ENCODE measurements at places on chromosomes 1 and 21.

GRCh38 chr1:11944358-11944931 lies 9.9 kb downstream of the PLOD1 start:
- DNase-seq, result no peak

GRCh38 chr1:47323599-47324031 lies 9.7 kb upstream of the STIL start:
- no peak for DNase-seq

GRCh38 chr1:200708769-200709168 lies 29.9 kb upstream of the CAMSAP2 start:
- DNase-seq, result no peak

GRCh38 chr1:68470388-68470970 lies 20.7 kb upstream of the RPE65 start:
- DNase-seq, result no peak

GRCh38 chr1:94621395-94621794 lies 79.8 kb upstream of the F3 start:
- no peak for DNase-seq

- no peak for DNase-seq
These were observed 3.7 kb downstream of the RSBN1 start for GRCh38 chr1:113808450-113809195.

- no peak for DNase-seq
These were observed 364.9 kb downstream of the MATN1 start for GRCh38 chr1:30358500-30358899.

DNA sequence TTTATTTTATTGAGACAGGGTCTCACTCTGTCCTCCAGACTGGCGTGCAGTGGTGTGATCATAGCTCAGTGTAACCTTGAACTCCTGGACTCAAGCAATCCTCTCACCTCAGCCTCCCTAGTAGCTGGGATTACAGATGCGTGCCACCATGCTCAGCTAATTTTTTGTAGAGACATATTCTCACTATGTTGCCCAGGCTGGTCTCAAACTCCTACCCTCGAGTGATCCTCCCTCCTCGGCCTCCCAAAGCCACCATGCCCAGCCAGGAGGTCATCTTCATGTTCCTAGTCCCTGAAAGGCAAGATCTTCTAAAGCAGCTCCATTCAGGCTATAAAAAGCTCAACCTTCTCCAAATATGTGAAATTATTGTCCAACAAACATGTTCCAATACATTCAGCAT lies 53.9 kb downstream of the TOR1AIP2 start:
- DNase-seq, result no peak

DNA sequence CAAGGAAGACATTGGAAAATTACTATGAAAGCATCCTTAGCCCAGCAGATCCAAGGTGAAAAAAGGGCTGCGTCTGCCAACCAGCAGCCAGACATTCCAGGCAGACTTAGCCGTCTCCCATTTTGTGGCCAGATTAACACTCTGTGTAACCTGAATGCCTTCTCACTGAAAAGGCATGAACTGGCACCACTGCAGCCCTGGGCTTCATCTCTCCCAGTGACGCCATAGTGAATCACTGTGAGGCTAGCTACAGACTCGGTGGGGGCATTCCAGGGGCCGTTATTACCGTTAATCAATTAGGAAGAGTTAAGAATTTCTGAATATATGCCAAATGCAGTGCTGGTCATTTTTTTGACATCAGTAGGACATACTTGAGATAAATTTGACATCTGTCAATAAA lies 627.4 kb downstream of the LMO4 start:
- DNase-seq, result no peak

DNA sequence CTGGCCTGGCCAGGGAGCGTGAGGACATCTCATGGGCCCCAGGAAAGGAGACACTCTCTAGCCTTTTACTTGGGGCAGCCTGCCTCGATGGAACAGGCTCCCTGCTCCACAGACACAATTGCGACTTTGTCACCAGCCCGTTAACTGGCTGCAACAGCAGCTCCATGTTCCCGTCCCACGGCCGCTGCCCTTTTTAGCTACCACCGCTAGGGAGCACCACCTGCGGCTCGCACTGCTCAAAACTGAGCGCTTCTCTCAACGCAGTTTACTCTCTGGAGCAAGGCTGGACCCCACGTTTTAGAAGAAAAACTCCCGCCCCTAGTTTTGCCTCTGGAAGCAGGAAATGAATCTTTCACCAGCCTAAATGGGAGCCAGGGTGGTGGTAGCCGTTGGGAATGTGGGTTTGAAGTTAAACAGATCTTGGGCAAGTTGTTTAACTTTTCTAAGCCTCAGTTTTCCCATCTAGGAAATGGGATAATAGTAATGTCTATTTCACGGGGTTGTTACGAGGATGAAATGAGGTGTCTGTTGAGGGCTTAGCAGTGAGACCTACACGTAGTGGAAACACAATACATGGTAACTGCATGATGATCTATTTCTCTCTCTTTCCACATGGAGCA lies 3.5 kb upstream of the LRRC38 start:
- no peak for DNase-seq

DNA sequence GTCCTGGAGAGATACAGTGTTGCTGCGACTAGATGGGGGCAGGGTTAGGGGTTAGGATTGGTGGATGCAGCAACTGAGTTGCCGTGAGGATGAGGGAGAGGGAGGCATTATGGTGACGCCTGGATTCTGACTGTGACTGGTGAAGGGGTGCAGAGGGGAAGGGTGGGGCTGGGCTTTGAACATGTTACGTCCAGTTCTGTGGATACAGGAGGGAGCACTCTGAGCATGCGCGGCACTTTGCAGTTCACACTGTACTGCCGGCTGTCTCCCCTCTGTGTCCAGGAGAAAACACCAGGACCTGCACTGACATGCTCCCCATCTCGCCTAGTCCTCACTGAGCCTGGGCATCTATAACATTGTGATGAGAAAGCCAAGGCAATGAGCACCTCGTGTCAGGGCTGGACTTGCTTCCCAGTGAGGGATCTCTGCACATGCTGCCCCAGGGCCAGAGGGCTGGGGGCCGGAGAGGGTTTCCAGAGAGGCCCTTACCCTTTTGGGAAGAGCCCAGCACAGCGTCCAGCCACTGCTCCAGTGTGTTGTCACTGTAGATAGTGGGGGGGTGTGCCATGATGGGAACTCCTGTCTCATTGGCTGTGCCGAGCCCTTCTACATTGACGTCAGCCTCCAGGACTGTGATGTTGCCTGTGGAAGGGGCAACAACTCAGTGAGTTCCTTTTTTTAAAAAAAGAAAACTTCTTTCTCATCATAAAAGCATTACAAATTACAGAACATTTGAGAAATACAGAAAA lies 7.6 kb downstream of the FAM151A start:
- no peak for DNase-seq

- DNase-seq, result no peak
These were observed 99.2 kb downstream of the ERG start for GRCh38 chr21:38399103-38399502.

DNA sequence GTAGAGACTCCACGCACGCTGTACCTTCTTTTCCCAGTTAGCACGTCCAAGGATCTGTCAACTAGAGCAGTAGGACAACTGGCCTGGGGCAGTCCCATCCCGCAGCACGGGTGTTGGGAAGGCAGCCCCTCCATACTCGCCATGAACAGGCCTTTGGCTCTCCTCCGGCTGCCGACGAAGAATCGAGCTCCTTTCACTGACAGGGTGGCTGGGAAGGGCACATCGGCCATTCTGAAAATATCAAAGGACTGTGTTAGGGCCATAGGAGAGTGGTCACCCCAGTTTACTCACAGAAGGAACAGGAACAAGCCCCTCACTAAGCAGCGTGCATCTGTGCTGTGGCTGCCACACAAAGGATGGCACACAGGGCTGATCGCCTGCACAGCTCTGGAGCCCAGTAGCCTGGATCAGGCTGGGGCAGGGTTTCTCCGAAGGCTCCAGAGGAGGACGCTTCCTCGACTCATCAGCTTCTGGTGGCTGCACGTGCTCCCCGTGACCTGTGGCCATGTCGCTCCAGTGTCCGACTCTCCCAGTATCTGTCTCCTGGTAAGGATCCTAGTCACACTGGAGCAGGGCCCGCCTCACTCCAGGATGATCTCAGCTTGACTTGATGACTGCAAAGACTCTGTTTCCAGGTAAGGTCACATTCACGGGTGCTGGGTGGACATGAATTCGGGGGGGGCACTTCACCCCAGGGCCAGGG lies 8.9 kb downstream of the KRTAP10-1 start:
- DNase-seq, result no peak

DNA sequence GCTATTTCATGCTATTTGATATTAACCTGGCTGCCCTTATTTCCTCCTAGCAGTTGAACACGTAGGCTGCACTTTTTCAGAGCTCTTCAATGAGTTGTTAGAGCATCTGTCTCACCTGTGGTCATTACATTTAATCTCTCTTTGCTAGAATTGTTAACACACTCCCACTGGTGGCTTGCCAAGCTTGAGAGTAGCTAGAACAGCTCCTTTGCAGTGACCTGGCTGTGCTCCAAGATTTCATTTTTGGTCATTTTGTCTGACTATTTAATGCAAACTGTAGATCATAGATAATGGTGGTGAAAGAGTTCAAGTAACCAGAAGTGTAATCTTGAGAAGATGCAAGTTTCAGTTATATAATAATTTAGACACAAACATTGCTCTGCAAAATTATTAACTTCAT lies 105.6 kb downstream of the LRRC7 start:
- DNase-seq, result no peak

- no peak for DNase-seq
These were observed 277.4 kb upstream of the LRRC7 start for GRCh38 chr1:69290291-69290690.

GRCh38 chr1:211485480-211485857 lies 6.5 kb downstream of the RD3 start:
- DNase-seq, result no peak

- DNase-seq, result peak; percentile 66
These were observed 45.3 kb downstream of the MRPL39 start for GRCh38 chr21:25561668-25562641.

- DNase-seq, result no peak
These were observed 46.5 kb downstream of the SAMD13 start for GRCh38 chr1:84347932-84348555.

GRCh38 chr1:234000557-234001041 lies 96.1 kb downstream of the SLC35F3 start:
- DNase-seq, result no peak

- DNase-seq, result no peak
These were observed 8.1 kb upstream of the TSPAN1 start for GRCh38 chr1:46166521-46167462.

DNA sequence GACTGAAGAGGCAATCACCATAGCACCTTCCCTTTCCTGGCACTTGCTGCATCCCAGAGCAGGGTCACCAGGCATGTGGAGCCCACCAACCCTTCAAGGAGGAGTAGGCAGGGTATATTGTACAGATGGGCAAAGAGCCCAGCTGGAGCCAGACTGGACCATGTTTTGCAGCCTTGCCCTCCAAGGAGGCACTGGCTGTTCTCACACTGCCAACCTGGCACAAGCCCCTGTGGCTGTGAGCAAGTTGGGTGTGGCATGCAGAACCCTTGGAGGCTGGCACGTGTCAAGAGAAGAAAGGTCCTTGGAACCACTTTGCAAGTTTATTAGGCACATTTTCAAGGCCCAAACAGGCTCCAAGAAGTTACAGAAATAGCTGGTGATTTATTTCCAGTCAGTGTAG lies 146.4 kb downstream of the FOXD2 start:
- DNase-seq, result no peak

DNA sequence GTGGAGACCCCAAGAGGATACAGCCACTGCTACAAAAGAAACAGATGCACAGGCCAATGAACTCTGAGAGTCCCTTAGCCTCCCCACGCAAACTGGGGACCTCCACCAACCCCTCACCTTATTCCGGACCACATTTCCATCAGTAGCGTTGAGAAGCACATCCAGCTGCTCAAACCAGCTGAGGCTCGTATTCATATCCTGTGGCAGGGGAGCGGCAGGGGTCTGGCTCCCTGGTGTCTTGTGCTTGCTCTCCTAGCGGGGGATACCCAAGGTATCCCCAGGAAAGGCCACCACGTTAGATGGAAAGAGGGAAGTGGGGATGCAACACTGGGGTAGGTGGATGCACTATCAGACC lies 481 bp downstream of the CCDC163 start:
- DNase-seq, result no peak

- DNase-seq, result no peak
These were observed 44.6 kb downstream of the RASSF5 start for GRCh38 chr1:206551986-206552326.

DNA sequence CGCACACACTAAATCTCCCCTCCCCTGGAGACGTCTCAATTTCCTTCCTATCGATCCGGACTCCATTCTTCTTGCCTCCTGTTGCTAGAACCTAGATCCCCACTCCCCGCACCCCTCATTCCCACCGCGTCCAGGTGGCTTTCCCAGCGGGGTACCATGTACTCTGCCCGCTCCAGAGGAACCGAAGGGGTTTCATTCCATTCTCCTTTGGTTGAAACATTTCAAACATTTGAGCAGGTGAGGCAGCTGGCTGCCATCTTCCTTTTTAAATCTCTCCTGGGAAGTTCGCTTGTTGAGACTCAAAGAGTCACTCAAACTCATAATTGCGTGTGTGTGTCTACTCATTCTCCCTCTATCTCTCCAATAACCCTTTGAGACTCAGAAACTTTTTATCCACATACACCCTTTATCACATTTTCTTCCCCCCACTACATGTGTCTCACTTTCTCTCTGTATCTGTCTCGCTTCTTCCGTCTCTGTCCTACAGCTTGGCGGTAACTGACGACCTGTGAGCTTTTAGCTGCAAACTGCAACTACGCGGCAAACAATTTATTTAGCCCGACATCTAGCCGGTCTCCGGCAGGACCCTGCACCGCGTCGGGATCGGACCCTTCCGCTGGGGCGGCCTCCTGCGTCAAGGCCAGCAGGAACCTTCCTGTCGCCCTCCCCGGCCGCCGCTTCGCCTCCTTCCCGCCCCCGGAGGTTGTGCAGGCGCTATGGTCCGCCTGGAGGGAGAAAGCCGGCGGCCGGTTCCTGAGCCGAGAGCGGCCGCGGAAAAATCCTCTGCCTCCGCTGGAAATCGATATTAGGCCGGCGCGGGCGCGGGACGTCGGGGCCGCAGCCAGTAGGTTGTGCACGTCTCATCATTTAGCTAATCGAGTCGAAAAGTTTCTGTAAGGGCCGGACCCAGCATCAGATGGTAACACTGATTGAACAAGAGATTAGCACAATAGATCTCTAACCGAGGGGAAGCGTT lies 3.0 kb upstream of the FOXD3 start:
- DNase-seq, result no peak

GRCh38 chr1:110425612-110426152 lies 18.2 kb upstream of the LAMTOR5 start:
- no peak for DNase-seq

DNA sequence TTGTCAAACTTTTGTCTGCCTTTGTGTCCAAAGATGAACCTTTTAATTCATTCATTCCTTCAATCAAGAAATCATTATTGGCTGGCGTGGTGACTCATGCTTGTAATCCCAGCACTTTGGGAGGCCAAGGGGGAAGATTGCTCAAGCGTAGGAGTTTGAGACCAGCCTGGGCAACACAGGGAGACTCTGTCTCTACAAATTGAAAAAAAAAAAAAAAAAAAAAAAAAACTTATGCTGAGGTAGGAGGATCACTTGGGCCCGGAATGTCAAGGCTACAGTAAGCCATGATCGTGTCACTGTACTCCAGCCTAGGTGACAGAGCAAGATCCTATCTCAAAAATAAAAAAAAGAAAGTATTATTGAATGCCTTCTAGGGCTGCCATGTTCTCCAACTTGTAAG lies 51.3 kb upstream of the CXADR start:
- DNase-seq, result no peak

All from activated CD8-positive, alpha-beta memory T cell treated with anti-CD3 and anti-CD28 coated beads for 4 hours (primary cell).